ENCODE measurements at places on chromosomes 12 and 14.

DNA sequence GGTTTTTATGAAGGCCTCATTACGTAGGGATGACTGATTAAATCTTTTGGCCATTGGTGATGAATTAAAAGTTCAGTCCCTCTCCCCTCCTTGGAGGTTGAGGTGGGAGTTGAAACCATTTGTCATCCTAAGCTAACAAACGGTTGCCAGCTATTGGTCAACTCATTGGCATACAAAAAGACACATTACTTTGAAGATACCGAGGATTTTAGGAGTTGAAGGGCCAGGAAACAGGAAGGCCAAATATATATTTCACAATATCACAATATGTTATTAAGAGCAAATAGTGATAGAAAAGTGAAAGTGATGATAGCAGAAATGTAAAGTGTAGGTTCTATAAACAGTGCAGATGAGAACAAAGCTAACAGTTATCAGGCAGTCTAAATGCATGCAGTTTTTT lies 24.4 kb downstream of the RCOR1 start:
- no peak for DNase-seq

DNA sequence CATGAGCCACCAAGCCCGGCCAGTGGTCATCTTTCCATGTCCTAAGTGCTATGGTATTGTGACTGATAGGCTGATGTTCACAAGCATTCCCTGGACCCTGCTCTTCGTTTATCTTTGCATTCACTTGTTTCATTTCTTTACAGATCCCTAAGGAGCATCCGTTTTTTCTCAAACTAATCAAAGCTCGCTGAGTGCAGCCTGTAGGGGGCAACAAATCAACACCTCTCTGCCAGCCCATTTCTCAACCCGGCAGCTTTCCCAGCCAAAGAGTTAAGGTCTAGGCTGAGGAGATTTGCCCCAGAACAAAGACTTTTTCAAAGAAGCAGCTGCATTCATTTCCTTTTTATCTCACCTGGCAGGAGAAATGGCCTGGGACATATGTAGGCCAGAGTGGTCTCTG lies 12.1 kb downstream of the SIRT4 start:
- DNase-seq: no peak

- no peak for DNase-seq
Observed at GRCh38 chr14:100644383-100644782, 57.2 kb upstream of the BEGAIN start.

- DNase-seq: no peak
Observed at GRCh38 chr12:120078868-120079267, 37.7 kb downstream of the RAB35 start.

DNA sequence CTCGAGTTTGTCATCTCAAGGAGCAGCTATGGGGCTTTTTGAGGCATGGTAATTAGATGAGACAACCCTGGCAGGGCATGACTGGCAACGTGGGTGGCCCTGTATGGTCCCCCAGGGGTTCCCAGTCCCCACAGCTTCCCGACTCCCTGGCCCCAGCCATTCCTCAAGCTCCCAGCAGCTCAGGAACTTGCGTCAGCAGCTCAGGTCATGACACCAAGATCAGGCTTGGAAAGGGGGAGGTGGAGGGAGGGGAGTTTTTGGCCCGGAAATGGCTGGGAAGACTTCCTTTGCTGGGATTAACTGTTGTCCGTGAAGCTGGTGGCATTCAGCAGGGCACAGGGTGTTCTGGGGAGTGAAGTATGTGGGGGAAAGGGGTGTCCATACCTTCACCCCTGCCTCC lies 10.4 kb upstream of the NRIP2 start:
- DNase-seq: no peak

Data from CD4-positive, alpha-beta T cell treated with Interleukin-17A for 1 hour (primary cell).